ENCODE measurements at places on chromosomes 4 and X. TPM values are rescaled to one million over a fixed set of nuclear protein-coding genes. Genes with fewer than 3 reads are reported as not detected.

GYPA gene
- not detected for polyA plus RNA-seq

AMMECR1 gene
- 1.8 TPM for polyA plus RNA-seq

ARFIP1 gene
- polyA plus RNA-seq = 17.4 TPM

SOWAHD gene
- 0.32 TPM for polyA plus RNA-seq

ARX gene
- polyA plus RNA-seq = not detected

LAMP2 gene
- polyA plus RNA-seq = 141 TPM

DNA sequence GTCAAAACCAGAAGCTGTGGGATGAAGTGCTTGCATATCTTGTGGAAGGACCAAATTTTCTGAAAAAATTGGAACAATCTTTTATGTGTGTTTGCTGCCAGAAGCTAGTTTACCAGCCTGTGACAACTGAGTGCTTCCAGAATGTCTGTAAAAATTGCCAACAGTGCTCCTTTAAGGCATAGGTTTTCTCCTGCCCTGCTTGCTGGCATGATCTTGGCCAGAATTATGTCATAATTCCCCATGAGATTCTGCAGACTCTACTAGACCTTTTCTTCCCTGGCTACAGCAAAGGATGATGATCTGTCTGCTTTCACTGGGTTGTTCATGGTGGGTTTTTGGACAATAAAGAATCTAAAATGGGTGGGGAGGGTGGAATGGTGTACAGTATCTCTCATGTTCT is 196.3 kb upstream of the ZCCHC13 start:
- DNase-seq = no peak

DNA sequence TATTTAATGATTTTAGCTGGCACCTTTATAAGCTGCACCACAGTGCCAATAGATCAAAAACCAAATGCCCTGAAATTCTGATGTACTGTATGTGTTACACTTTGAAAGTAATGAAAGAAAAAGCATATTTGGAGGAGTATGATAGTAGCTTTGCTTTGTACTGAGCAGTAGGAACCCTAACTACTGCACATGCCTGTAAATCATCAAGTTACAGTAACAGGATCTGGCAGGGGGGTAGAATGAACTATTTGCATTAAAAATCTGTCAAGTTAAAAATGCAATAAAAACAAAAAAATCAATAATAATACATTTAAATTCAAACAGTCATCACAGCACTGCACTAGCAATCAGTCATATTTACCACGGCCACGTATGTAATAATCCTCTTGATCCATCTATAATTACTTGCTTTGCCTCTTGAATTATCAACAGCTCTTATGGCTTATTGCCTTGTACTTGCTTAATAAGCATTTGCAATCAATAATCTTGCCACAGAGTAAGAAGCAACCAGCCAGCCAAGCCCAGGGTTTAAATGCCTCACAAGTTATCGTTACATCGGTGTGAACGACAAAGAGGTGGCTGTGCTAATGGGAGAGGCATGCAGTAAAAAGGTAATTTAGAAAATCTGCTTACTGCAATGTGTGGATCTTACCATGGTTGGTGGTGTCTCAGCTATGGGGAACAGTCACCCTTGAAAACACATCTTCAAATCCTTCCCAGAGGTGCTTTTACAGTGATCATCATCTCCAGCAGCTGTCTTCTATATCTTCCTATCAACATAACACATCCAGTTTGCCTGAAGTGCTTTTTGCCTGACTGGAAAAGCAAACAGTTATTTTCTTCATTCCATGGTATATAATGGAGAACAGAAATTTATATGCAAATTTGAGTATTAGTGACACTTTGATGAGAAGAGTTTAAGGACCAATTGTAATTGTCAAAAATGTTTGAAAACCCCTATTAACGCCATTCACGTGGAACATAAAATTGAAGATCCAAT is 1812.1 kb upstream of the ADGRL3 start:
- DNase-seq = no peak

DNA sequence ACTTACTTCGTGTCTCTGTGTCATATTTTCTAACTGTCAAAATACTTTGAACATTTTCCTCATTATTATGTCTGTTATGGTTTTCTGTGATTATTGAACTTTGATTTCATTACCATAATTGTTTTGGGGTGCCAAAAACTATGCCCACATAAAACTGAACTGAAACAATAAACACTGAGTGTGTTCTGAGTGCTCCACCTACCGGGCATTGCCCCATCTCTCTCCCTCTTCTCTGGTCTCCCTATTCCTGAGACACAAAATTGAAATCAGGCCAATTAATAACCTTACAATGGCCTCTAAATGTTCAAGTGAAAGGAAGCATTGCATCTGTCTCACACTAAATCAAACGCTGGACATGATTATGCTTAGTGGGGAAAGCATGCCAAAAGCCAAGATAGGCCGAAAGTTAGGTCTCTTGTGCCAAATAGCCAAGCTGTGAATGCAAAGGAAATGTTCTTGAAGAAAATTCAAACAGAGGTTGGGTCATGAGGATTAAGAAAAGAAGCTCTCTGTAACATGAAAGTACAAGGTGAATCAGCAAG is 972.3 kb downstream of the PCDH7 start:
- DNase-seq = no peak

DNA sequence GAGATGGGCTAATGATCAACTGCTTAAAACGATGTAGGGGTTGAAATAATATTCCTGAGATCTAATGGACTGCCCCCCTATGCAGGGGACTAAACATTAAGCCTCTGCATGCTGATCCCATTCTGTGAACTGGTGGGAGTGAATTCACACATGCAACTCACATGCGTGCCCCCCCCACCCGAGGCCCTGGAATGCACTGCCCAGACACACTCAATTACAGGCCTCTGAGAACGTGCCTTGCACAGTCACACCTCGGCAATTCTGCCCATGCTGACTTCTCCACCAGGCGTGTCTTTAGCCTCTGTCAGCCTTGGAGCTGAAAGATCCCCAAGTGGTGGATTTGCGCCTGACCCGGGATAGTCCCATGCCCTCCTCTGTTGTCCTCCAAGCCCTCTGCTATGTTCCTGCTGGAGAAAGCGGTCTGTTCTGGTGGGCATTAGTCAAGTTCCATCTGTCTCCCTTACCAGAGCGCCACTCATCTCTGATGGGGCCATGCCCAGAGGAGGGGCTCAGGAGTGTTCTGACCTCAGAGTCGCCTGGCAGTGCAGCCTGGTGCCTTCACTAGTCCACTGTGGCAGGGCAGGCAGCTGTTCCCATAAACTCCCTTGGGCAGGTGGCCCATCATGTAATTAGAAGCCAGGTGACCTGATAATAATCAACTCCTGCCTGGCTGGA is 86.5 kb downstream of the DRD5 start:
- DNase-seq = no peak

GRCh38 chr4:47930971-47931804 is 16.8 kb upstream of the NFXL1 start:
- peak; percentile 26 for DNase-seq

GRCh38 chr4:43607827-43608461 is 715.4 kb downstream of the GRXCR1 start:
- no peak for DNase-seq

GRCh38 chr4:37644962-37645361 is 41.2 kb downstream of the RELL1 start:
- no peak for DNase-seq

GRCh38 chr4:23234018-23234417 is 541.3 kb downstream of the GBA3 start:
- no peak for DNase-seq

All from SK-N-SH (cell line).